ENCODE measurements at places on chromosomes 7 and 10.

GRCh38 chr7:34373940-34374339 lies 284.1 kb upstream of the NPSR1 start:
- DNase-seq = peak; percentile 50

- DNase-seq = no peak
These were observed 343.7 kb downstream of the GRID1 start for GRCh38 chr10:86022906-86023305.

- DNase-seq = no peak
These were observed 5.0 kb upstream of the WBP1L start for GRCh38 chr10:102738692-102739121.

DNA sequence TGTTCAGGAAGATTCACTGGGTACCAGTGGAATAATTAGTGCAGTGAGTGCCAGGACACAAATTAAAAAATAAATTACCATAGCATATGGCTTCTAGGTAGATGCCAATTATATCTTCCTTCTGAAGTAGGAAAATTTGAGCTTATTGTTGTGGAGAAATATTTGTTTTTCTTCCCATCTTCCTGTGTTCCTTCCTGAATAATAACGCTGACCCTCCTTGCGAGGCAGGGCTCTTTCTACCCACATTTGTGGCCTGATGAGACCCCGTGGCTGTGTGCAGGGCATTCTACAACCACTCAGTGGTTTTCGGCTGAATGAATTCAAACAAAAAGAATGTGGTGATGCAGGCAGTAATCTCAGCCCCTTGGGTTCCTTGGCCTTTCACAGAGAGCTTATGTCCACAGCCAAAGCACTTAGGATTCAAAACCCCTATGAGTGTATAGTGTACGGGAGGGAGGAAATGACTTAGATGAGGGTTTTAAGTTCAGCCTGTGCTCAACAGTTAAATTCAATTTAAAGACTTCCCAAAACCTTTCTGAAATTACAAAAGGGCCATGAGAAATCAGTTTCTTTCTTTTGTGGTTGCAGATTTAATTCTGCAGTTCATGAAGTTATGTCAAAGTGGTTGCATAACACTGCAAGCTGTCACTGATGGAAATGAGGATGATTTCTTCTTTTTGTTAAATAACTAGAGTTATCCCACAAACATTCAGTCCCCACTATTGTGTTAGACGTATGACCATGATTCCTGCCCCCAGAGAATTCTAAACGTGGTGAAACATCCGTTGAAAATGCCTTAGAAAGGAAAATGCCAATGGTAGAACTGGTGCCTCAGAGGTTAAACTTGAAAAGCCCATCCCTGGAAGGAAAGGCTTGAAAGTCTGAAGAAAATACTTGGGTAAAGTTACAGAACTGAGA lies 255.3 kb downstream of the FZD1 start:
- no peak for DNase-seq

GRCh38 chr10:124116771-124117510 lies 23.5 kb upstream of the CHST15 start:
- DNase-seq = no peak

DNA sequence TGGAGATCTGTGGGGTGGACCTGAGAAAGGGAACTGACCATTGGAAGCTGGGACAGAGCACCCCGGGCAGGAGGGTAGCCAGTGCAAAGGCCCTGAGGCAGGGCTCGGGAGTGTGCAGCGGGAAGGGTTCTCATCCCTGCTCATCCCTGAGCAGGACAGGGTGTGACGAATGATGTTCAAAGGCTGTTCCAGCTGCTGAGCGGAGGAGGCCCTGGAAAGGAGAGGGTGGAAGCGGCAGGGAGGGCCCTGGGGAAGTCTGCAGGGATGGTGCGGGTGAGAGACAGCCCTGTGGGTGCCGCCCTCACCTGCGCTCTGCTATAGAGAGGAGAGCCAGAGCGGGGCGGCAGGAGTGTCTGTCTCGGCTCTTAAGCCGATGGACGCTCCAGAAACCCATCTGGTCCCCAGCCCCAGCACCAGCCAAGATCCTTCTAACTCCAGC lies 43.7 kb downstream of the PRKAG2 start:
- DNase-seq = no peak

DNA sequence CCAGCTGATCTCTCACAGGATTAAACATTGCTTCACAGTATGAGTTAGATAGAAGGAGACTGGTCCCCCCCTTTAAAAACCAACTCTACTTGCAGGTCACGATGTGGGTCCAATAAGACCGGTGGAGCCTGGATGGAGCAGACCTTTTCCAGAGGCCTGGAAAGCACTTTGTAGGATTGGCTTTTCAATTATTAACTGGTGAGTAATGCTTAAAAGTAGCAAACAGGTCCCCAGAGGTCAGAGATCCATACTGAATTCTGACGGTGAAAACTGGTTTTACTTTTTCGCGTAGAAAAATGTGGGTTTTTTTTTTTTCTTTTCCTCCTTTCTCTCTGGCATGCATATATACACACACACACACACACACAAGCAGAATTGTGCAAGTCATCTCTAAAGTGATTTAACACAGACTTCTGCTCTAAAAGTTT lies 74.9 kb upstream of the OGDHL start:
- no peak for DNase-seq

DNA sequence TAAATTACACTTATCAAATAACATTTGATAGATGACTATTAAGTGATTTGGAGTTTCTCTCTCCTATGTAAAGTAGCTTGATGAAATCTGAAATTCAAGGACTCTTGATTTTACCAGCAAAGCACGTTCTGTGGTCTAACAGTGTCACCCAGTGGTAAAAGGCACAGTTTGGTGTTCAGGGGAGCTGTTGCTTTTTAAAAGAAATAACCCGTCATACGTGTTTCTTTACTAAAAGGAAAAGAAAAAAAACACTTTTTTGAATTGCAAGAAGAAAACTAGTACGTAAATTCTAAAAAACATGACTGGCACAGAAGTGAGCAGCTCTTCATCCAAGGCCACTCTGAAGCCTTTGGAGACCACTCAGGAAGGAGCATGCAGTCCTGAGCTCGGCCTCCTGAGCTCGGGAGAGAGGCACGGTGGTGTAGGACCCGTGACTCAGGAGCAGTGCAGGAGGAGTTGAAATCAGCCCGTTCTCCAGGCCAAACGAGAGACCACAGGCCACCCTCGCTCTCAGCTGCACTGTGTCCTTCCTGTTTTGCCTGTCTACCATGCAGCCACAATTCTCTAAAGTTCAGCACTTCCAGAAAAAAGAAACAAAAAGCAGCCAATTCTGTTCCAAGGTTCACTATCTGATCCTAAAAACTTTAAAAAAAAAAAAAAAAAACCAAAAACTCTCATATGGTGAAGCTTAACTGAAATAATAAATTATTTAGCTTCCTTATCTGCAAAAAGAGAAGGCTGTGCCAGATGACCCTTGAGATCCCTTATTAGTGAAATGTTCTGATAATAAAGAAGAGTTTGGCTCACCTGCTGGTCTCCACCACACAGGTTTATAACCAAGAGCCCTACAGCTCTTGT lies 212.6 kb upstream of the FRMD4A start:
- DNase-seq = peak; percentile 20

DNA sequence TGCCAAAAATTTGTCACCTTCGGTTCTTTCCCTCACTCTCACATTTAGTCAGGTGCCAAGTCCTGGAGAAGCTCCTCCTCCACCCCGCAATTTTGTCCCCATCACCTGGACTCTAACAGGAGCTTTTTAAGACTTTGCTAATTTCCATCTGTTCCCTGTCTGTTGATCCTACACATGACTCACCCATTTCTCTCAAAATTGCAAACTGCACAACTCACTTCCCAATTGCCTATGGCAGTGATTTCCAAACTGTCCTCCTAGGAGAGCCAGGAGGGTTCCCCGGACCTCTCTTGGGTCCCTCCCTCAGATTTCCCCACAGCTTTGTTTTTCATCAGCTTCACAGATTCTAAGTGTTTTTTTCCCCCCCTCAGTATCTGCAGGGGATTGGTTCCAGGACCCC lies 120.3 kb downstream of the WNT2 start:
- peak; percentile 59 for DNase-seq

DNA sequence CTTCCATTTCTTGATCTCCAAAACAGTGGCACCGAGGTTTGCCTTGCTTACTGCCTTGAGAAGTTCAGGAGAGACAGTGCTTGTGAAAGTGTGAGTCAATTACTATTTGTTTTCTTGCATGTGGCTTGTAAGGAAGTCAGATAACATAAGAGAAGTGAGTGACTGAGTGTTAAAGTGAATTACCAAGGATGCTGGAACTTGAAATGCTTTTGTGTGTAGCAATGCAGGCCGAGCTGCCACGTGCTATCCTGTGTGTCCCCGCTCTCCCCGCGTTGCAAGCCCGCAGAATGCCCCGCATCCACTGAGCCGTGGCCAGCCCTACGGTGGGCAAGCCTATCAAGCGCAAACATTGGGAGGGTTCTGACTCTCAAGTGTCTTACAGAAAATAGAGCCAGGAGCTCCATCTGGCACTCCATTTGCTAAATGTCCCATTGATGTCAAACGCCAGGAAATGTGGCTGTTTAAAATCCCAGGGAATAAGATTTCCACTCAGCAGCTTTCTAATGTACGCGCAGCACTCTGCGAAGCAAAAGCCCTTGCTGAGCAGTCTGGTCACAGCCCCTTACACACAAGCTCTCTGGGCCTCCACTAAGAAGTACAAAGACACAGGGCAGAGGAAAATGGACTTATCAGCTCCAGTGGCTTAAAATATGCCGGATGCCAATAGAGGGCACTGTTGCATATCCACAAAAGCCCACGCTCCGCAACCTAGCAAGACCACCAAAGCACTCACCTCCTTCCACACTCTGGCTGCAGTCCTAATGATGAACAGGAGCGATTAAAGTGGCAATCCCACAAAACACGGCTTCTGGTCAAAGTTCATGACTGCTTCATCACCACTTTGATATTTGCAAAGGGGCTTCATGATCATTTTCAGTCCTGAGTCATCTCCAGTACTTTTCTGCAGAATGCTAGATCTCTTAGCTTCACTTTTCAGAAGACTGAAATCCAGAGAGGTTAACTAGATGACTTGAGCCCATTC lies 158.0 kb upstream of the ITGB1 start:
- DNase-seq = peak; percentile 63

GRCh38 chr10:11229893-11230292 lies 212.2 kb downstream of the CELF2 start:
- DNase-seq = no peak

- peak; percentile 74 for DNase-seq
These were observed at the start of gene JCAD for GRCh38 chr10:30059209-30060107. Gene JCAD (minus strand): TSS chr10:30059586. CDS start chr10:30047812, 11,774 bp downstream.

DNA sequence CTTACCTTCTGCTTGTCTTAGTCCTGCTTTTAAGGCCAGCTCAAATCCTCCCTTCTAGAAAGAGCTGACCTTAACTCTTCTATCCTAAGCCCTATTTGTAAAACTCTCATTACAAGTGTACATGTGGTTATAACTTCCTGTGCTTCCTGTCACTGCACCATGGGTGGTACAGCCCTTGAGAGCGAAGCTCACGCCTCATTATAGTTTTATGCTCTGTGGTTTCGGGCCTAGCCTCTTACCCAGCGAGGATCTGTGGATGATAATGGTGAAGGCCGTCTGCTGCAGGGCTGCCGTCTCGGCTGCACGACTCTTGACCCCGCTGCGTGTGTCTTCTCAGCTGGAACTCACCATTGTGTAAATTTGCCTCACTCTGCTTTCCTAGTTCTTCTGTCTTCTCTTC lies 74.6 kb downstream of the CUL1 start:
- DNase-seq = no peak

- no peak for DNase-seq
These were observed 10.7 kb upstream of the PSMG3 start for GRCh38 chr7:1580422-1581030.

DNA sequence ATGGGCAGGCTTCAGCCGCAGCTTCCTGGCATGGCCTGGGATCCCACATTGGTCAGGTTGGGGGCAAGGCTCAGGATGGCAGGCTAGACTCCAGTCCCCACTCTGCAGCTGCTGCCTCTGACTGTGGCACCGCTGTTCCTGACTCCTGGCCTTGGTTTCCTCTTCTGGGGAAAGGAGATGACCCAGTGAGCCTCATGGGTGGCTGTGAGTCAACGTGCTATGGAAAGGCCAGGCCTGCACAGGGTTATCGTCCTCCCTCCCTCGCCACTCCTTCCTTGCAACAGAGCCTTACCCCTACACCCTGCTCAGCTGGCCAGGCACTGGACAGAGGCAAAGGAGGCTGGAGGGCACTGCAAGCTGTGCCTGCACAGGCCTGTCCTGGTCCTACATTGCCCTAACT lies 36.1 kb upstream of the CHST15 start:
- DNase-seq = no peak

GRCh38 chr10:19488592-19489280 lies 327.5 kb upstream of the PLXDC2 start:
- peak; percentile 32 for DNase-seq

DNA sequence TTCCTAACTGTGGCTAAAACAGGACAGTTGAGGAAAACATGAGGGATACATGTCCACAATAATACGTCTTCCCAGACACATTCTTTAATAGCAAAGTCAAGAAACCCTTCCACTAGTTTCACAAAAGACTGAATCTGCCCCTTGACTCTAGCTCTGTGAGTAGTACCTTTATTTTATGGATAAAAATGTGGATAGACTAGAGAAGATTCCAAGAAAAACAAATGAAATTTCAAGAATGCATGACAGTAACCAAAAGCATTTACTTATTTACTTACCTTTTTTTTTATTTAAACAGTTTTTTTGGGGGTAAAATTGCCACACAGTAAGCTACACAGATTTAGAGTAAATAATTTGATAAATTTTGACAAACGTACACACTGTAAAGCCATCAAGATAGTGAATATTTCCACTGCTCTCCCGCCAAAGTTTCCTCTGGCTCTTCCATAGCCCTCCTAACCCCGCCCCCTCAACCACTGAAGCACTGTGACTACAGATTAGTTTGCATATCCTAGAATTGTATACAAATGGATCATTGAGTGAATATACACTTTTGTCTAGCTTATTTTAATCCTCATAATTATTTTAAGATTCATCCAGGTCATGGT lies 420.4 kb upstream of the ZMIZ1 start:
- peak; percentile 62 for DNase-seq

DNA sequence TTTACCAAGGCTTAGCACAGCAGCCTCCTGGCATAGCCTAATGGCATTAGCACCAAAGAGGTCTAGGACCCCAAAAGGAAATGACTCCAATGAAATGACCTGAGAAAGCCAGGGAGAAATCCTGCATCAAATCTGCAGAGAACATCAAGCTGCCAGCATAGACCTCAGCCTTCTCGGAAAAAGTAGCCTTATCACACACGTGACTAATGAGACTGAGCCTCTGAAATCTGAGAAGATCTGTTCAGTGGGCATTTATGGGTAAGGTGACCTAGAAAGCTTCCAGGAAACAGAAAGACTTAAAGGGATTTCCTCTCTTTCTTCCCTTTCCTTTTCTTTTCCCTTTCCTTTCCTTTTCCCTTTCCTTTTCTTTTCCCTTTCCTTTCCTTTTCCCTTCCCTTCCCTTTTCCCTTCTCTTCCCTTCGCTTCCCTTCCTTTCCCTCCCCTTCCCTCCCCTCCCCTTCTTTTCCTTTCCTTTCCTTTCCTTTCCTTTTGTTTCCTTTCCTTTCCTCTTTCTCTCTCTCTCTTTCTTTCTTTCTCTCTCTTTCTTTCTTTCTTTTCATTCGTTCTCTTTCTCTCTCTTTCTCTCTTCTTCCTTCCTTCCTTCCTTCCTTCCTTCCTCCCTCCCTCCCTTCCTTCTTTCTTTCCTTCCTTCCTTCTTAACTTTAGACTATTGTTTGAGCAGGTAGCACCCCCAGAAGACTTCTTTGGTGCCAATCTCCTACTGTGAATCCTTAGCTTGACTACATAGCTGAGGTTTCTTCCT lies 23.1 kb upstream of the PTTG1IP2 start:
- DNase-seq = no peak
